Stimulated activated CD4-positive, alpha-beta T cell treated with anti-CD3 and anti-CD28 coated beads, Interleukin-12 subunit alpha, Interleukin-12 subunit beta, amount 100 ng/mL, for 4 hours (primary cell): ENCODE measurements at places on chromosomes 2 and 18.

GRCh38 chr2:166068981-166069380 lies 58.8 kb downstream of the SCN1A start:
- no peak for DNase-seq

DNA sequence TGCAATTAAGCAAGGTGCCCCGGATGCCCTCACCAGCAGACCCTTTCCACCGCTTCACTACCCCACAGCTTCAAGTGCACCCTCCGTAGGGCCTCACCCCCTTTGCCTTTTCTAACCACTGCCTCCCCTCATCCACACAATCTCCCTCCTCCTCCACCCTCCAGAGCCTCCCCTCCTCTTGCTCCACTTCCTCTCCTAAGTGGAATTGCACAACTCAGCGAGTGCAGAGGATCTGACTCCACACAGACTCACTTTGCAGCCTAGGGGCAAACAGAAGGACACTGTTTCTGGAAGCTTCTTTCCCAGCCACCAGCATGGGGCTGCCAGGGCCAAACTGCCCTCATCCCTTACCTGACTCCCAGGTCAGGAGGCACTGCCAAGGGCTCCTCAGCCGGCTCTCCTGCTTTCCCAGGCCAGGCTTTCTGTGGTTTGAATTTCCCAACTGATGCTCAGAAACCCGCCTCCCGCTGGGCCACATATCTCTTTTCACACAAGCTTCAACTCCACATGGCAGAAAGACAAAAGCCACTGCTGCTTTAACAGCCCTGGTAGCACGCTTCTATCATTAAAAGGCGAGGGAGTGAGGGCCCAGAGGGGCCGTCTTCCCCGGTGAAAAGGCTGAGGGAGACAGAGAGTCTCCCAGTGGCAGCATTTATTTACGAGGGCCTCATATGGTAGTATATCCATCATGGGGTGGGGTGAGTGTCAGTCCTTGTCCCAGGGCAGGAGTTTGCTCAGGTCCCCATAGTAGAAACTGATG lies 74.7 kb upstream of the MGAT4A start:
- no peak for DNase-seq

DNA sequence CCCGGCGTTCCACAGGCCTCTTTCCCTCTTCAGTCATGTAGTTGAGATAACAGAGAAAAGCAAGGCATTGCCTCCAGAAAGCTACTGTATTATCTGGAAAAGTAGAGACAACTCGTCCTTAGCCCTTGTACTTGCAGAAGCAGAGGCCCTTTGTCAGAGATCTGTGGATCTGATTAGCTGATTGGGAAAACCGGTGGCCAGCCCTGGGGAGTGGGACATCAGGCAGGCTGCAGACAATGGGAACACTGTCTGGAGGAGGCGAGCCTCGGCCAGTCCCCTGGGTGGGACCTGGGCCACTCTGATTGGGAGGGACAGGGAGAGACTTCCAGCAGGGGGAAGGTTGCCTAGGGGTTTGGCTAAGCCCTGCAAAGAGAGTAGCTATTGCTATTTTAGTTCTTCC lies 1.2 kb upstream of the MC2R start:
- DNase-seq, result no peak

DNA sequence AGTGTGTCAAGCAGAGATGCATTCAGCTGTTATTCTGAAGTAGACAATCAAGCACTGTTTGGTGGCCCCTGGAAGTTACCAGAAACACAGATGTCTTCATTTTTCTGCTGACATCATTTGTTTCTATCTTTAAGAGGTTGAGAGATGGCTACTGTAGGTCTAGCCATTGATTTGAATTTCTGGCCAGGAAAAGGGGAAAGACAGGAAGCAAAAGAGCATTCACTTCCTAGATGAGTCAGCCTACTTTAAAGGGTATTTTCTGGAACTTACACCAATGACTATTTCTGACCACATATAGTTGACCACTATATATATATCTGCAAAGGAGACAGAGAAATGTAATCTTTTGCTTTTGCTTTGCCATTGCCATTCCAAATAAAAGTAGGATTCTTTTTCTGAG lies 900.1 kb upstream of the SOX11 start:
- no peak for DNase-seq

- no peak for DNase-seq
These were observed 32.2 kb downstream of the AKAIN1 start for GRCh38 chr18:5164903-5165302.

- no peak for DNase-seq
These were observed 94.4 kb upstream of the ASAP2 start for GRCh38 chr2:9112079-9112721.

GRCh38 chr2:192932376-192932775 lies 737.6 kb upstream of the TMEFF2 start:
- DNase-seq, result no peak

GRCh38 chr2:239204136-239204875 lies 196.5 kb downstream of the HDAC4 start:
- no peak for DNase-seq

DNA sequence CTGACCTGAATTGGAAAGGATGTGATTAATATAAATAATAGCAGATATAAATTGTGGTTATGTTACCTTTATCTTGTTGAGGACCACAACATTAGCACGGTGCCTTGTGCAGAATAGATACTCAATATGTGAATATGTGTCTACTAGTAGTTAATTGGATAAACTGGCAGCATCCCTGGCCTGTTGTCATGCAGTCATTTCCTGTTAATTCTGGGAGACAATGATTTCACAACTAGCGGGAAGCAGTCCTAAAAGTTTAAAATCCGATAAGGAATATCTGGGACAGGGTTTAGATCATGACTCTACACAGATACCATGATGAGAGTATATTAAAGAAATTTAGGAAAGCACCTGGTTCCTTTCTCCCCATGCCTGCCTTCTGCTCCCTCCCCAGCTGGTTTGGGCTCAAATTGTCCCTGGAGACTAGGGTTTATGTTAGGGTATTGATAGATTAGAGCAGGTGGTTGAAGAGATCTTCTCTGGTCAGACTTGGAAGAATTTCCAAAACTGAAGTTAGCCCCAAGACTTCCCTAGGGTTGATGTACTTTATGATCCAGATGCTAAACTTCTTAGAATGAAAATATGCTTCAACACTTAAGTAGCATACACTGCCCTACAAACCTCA lies 32.8 kb downstream of the CYBRD1 start:
- no peak for DNase-seq

DNA sequence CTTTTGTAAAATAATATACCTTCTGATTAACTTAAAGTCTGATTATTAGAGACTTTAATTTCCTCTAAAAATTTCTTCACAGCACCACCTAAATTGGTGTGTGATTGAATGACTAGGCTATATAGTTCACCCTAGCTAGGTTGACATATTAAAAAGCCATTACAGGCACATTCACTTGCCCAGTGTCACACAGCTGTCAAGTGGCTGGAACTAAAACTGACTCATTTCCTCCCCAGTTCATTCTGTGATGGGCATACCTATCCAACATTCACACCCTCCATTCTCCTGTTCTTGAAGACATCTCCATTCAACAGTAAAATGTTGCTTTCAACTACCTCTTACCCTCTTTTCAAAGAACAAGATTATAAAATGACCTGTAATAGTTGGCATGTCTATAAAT lies 334.5 kb downstream of the ARHGAP15 start:
- no peak for DNase-seq

GRCh38 chr2:169105476-169105875 lies 36.1 kb downstream of the DHRS9 start:
- DNase-seq, result no peak
